ENCODE measurements at places on chromosomes 1 and 21.
A peak's percentile ranks its signal among the peaks of the same experiment; 100 is the strongest.

GRCh38 chr1:1098681-1099421, 17.0 kb downstream of the C1orf159 start:
- no peak for DNase-seq

DNA sequence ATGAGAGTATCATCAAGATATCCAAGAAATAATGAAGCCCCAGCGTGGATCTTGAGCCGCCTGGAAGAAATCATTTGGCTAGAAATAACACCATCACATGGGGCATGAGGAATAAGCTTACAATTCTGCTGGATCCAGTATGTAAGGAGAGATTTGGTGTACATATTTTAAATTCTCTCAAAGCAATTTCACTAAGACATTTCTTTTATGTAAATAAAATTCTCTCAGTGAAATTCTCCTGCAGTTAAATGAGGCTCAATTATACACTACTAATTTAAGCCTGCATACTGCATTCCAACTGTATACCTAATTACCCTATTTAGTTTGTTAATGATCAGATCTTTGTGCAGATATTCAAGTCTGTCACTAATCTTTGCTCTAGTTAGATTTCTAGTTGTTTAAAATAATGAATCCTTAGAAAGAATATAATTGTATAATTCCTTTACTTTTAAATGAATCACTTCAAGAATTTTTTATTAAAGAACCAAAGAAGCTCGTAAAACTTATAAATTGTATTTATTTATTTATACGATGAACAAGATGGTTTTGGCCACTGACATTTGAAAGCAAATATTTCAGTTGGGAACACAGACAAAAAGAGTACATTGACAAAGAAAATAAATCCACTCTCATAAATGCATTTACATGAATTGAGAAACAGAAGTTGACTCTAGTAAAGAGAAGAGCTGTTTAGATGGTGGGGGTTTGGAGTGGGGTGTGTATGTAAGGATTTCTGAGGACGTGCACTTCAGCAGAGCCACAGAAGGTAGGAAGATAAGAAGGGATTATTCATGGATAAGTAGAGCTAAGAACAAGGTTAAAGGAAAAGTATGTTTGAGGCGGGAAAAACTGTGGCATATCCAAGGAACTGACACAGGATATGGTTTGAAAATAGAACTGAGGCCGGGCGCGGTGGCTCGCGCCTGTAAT, 466.8 kb downstream of the DSCAM start:
- DNase-seq, result no peak

GRCh38 chr1:35808450-35809113, 766 bp downstream of the AGO4 start:
- DNase-seq, result peak; percentile 41

DNA sequence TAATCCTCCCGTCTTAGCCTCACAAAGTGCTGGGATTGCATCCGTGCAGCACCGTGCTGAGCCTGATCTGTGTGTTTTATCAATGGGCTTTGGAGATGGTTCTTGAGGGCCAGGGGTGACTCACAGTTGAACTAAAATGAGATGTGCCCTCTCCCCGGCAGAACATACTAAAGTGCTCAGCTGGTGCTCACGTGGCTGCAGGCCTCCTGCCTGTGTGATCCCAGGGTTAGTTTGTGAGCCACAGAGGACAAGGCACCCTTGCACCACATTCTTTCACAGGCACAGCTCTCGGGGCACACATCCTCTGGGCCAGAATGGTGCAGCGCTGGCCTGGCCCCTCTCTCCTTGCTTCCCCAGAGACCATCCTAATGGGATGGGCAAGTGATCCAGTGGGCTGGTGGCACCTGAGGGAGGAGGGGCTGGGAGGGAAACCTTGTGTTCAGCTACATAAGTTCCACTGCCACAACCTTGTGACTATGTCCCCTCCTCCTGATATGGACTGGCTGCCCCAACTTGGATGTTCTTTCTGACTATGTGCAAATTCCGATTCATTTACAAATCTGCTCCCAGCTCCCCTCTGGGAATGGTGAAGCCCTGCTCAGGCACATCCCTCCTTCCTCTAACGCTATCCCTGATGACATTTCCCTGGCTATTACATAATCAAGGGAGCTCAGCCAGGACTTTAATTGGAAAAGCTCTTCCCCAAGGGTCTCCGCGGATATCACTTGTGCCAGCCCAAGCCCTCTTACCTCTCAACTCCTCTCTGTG, 197.0 kb upstream of the EDN2 start:
- DNase-seq, result no peak

DNA sequence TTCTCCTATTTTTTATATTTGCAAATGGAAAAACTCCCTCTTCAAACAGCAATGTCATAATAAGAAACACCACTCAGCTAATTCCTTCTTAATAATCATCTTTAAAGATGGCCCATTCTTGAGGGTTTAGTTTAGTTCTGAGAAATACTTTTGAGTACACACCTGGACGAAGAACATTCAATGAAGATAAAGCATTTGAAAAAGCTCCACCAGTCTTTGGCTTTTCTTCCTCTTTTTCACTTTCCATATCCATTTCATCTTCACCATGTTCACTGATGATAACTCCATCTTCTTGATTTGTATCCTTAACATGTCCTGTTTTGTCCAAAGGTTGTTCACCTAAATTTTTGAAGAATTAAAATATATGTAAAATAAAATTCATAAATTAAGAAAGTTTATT, 7.4 kb downstream of the PAXBP1 start:
- DNase-seq, result peak; percentile 17

GRCh38 chr1:55078470-55078869, 39.1 kb downstream of the PCSK9 start:
- no peak for DNase-seq

GRCh38 chr21:38848187-38848609, 42.5 kb downstream of the ETS2 start:
- DNase-seq, result no peak

GRCh38 chr1:205188596-205188995, 22.9 kb downstream of the DSTYK start:
- no peak for DNase-seq

DNA sequence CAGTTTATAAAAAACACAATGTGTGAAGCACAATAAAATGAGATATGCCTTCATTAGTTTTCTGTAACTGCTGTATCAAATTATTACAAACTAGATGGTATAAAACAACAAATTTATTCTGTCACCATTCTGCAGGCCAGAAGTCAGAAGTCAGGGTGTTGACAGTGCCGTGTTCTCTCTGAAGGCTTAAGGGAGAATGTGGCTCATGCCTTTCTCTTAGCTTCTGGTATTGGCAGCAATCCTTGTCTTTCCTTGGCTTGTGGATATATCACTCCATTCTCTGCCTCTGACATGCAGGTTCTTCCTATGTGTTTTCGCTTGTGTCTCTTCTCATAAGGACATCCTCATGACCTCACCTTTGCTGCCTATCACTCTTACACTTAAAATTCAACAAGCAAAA, 10.1 kb downstream of the NEK7 start:
- DNase-seq, result no peak

GRCh38 chr1:50704126-50704525, 255.9 kb downstream of the FAF1 start:
- peak; percentile 72 for DNase-seq

DNA sequence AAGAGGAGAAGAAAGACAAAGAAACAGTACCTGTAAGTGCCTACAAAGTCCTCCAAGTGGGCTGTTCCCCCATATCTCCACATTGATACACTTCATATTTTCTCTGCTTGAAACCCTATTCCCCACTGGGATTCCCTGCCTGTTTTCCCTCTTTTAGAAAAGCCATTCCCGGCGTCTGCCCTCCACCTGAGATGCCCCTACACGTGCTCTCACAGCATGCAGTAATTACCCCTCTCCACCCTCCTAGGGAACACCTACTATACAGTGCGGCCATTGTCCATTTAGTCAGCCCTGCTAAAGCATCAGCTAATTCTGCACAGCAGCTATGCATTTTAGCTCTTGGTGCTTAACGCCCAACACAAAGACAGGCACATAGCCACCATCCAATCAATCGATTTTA, 135.7 kb upstream of the TIAM1 start:
- no peak for DNase-seq

GRCh38 chr1:5502311-5503194, 489.7 kb downstream of the NPHP4 start:
- no peak for DNase-seq

DNA sequence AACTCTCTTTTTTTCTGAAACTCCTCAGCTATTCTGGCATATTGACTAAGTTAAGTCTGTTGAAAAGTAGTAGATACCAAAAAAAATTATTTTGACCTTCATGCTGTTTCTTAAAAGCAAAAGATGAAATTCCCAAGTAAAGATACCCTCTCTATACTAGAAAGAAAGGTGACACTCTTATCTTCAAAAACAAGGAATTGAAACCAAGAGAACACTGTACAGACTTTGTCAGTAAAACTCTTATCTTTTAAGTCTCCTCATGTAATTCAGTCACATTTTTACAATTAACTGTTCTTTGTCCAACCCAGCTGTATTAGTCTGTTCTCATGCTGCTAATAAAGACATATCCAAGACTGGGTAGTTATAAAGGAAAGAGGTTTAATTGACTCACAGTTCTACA, 496.2 kb downstream of the LTN1 start:
- DNase-seq, result no peak

DNA sequence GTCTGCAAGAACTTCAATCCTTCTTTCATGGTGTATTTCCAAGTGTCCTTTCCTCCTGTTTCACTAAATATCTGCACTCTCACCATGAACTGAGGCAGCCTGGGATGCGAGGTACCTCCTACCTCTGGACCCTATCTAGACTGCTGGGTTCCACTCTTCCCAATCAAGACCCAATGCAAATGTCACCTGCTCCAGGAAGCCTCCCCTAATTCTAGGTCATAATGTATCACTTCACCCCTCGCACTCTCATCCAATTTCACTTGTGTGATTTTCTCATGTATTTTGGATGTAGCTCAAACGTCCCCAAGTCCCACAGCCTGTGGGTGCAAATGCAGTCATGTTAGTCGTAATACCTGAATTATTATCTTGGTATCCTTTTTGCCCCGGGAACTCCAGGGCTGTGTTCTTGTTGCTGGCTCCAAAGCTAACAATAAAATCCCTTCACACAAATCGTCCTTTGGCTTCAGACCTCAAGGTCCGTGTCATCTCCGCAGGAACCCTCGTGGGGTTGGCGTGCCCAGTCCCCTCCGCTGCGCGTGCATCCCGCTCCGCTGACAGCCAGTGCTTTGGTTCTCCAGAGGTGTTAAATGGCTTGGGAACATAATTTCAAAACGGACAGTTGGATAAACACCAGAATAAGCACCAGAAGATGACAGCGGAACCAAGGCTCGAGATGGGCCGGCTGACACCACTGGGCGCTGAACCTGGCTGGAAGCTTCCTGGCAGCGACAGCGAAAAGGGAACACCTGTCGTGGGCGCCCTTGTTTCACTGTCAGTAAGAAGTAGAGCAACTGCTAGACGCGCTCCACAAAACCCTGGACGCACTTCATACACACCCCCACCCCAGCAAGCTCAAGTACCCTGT, 1.0 kb upstream of the BACH1 start:
- DNase-seq, result no peak

- no peak for DNase-seq
Observed at GRCh38 chr1:91091812-91092211, 70.0 kb upstream of the ZNF644 start.

GRCh38 chr1:12565094-12565965, 52.7 kb downstream of the DHRS3 start:
- no peak for DNase-seq

DNA sequence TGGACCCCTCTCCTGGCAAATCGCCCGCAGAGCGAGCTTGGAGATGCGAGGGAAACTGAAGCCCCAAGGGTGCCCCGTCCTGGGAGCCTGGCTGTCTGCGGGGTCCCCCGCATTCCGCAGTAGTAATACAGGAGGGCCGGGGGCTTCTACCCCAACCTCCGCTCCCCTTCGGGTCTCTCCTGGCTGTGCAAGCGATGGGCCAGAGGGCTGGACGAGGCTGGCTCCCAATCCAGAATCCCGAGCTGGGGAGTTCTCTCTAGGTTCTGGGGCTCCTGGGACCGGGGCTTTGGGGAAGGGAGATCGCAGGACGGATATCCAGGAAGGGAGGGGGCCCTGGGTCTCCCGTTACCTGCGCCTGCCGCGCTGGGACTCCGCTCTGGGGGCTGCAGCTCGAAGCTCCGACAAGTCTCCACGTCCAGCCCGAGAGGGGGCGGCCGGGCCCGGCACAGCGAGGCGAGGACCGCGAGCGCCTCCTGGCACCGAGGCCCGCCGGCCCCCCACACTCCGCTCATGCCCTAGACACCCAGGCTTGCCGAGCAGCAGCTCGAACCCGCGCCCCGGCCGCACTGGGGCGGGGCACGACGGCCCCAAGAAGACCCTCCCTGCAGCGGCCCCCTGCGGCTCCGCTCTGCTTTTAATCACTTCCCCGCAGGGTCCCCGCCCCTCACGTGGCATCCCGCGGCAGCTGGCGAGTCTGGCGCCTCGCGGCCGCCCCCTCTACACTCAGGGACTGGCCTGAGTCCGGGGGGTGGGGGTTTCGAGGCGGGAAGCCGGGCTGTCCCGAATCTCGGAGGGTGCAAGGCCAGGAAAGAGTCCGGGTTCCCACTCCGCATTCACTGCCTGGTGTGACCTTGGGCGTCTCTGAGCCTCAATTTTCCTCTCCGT, at the start of gene SYT6:
SYT6 (minus strand) TSS at position 609 of the 885 bp plus-strand sequence; CDS start at position 512, 97 bp downstream.
- no peak for DNase-seq

DNA sequence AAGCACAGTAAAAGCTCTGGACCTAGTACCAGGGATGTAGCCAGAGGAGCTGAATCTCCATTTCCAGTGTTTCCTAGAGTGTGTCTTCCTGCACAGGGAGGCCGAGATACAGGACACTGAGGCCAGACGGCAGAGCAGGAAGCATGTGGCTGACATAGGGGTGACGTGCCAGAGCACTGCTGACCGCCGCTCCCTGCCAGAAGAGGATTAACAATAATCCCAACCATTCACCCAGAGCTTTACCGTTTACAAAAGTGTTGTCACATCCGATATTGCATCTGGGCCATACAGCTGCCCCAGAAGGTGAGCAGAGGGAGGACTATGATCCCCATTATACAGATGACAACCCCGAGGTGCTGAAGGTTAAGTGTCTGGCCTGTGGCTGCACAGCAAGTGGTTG, 5.8 kb upstream of the CLDN19 start:
- DNase-seq, result no peak

GRCh38 chr1:25556791-25557476, 13.5 kb downstream of the LDLRAP1 start:
- DNase-seq, result no peak

DNA sequence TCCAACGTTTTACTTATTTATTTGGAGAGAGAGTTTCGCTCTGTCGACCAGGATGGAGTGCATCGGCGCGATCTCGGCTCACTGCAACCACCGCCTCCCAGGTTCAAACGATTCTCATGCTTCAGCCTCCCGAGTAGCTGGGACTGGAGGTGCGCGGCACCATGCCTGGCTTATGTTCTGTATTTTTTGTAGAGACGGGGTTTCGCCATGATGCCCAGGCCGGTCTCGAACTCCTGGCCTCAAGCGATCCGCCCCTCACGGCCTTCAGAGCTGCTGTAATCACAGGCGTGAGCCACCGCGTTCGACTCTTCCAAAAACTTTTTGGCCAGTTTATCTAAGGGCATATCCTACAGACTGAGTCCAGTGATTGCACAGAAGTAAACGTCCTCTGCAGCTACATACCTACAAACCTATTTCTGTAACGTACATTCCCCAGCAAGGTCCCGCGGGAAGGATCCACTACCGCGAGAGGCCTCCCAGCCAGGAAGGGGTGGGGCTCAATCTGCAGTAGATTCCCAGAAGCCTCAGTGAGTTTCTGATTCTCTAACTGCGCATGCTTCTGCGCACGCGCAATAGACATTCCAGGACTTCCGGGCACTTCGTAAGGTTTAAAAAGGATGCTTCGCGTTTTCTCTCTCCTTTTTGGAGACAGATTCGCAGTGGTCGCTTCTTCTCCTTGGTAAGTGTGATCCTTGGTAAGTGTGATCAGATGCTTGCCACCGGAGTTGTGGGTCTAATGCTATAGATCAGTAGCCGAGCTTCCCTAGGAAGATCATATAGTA, at the start of gene RCC1:
RCC1 (plus strand) TSS at position 638 of the 782 bp plus-strand sequence. CDS start 23,824 bp downstream, outside the sequence.
- peak; percentile 100 for DNase-seq

All from NAMALWA (cell line).